ENCODE measurements at places on chromosomes 13 and 19.

GRCh38 chr19:32876919-32877285, 7.3 kb upstream of the SLC7A9 start:
- no peak for DNase-seq

GRCh38 chr13:95593462-95593861, 40.9 kb downstream of the CLDN10 start:
- DNase-seq = no peak

GRCh38 chr13:110126391-110126961, 180.5 kb downstream of the COL4A1 start:
- DNase-seq = no peak

GRCh38 chr13:48334534-48335127, 31.1 kb downstream of the RB1 start:
- no peak for DNase-seq

GRCh38 chr13:24307211-24308067, 1.9 kb upstream of the C1QTNF9 start:
- no peak for DNase-seq
